ENCODE measurements at places on chromosomes 2 and 18.

DNA sequence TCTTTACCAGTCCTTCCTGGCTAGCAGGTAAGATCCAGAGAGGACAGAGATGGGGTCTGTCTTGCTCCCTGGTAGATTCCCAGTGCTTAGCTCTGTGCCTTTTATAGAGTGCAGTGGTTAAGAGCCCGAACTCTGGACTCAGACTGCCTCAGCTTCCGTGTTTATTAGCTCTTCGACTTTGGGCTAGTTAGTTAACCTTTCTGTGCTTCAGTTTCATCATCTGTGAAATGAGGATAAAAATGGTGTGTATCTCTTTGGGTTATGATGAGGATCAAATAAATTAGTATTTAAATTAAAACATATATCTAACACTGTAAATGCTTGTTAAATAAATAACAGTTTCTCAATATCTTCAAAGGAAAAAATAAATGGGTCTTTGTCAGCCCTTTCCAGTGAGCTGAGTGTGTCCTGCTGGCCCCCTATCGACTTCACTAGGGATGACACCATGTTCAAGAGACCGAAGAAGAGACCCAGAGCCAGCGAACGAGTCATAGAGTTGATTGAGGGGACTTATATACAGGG is 38.2 kb downstream of the CERS6 start:
- DNase-seq, result no peak

DNA sequence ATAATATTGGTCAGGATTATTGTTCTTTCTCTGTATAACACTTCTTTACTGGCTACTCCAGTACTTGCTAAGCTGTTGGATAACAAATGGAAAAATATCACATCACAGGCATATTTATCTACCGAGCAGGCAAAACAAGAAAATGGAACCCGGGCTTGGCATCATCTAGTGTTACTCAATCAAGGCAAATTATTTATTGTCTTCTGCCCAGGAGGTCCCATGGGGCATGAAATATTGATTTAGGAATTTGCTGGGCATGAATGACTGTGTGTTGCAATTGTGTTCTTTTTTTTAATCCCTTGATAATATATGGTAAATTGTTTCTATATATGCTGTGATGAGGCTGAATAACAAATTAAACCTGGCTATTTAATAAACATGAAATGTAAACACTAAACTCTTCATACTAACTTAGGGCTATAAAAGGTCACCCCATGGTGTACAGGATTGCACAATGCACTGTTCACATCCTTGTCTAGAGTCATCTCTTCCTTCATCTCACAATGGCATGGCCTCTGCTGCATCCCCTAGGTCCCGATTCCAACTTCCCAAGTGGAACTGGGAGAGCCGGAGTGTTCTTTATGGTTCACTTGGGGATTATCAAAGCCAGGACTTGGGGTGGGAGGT is 2.2 kb upstream of the PARD3B start:
- no peak for DNase-seq

DNA sequence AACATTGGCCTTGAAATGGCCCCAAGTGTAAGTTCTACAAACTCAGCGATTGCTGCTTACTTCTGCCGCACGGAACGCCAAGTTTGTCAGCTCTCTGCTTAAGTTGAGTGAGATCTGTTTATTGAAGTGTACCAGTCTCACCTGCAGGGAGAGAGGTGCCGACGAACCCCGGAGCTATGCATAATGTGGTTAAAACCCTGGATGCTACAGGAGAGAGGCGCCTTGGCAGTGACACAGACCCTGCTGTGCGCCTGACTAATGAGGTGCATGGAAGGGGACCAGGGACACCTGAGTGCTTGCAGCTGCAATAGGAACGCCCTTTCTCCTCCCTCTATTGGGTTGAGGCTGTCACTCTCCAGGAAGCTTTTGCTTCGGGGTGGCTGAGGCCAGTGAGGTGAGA is 979 bp downstream of the SLC9A2 start:
- no peak for DNase-seq

DNA sequence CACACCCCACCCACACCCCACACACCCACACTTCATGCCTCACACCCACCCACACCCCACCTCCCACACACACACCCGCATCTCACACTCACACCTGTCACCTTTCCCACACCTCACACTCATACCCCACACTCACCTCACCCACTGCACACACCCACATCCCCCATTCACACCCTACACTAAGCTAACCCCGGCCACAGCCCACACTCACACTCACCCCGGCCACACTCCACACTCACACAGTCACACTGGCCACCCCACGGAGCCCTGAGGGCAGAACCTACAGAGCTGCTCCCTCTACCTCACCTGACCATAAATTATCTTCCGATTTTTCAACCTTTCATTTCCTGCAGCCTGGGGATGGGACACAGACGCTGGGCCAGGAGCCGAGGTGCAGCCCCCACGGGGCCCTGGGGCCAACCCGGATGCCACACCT is 241.3 kb downstream of the HDAC4 start:
- no peak for DNase-seq

GRCh38 chr2:238081561-238081960 is 18.6 kb upstream of the ESPNL start:
- DNase-seq, result no peak

- no peak for DNase-seq
Measured at GRCh38 chr2:219658196-219658846, 30.9 kb downstream of the SLC4A3 start.

DNA sequence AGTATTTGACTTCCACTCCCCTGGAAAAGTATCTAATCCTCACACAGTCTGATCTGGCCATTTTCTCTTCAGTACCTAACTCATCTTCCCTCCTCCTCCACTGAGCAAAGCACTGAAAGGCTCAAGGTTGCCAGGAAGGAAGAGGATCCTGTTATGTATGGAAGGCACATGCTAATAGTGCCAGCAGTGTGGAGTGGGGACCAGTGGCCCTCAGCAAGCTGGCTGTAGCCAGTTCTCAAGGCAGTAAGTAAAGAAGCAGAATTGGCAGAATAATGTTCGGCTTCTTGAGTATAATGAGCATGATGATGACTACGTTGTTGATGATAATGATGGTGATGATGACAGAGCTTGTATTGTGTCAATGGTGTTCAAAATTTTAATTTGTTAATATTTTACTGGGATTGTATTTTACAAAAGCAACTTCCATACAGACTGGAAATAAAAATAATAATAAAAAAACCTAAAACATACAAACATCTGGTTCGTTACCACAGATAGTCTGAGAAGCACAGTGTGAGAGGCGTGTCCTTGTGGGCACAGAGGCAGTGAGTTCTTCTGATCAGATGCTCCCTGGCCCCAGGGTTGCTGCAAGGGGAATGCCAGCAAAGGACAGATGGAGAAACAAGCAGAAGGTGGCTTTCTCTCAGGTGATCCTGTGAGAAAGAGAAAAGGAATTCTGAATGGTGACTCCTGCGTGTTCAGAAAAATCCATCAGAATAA is 528.8 kb downstream of the CMPK2 start:
- DNase-seq, result no peak

GRCh38 chr2:201158111-201158929 is 24.6 kb upstream of the CASP10 start:
- DNase-seq, result no peak

DNA sequence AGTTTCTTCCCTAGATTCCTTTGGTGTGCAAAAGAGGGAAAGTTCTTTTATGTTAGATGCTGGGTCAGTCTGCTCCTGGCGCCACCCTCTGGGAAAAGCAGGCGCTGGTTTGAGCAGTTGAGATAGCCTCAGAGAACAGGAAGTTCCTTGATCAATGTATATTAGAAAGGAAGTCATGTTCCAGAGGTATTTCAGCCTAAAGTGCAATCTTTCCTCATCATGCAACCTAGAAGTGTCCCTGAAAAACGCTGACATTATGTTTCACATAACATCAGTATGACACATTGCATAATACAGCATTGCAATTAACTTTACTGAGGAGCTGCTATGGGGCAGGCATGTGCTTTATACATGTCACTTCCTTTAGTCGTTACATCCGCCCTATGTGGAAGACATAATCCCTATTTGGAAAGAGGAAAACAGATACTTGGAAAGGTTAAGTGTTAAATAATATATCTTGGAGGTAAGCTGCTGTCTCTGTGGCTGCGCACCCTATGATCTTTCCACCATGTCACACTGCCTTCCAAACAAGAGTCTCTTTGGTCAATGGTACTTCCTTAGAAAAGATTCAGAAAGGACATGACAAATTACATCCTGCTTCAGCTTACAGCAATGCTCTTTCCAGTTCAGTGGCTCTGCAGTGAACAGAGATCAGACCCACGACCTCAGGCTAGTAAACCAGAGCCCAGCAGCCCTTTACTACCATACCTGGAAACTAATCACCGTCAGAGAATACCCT is 369.7 kb downstream of the RAD51AP2 start:
- DNase-seq, result no peak

- DNase-seq, result no peak
Measured at GRCh38 chr2:207319316-207319715, 153.6 kb upstream of the KLF7 start.

- DNase-seq, result no peak
Measured at GRCh38 chr18:8107426-8107825, 501.8 kb upstream of the RAB12 start.

DNA sequence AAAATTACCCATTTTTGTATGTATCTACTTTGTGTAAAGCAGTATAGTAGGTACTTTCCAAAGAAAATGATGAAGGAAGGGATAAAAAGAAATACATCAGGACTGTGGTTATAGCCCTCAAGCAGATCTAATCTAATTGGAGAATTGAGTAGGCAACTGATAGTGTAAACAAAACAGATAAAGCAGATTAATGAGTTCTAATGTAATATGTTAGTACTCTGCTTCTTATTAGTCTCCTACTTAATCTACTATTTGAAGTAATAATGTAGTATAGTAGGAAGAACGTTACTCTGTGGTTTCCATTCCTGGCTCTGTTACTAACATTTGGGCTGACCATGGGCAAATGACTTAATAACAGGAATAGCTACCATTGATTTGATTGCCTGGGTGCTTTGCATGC is 250.7 kb downstream of the ARHGAP15 start:
- no peak for DNase-seq

- no peak for DNase-seq
Measured at GRCh38 chr2:46446871-46447568, 32.3 kb upstream of the TMEM247 start.

- no peak for DNase-seq
Measured at GRCh38 chr2:104501929-104502328, 352.0 kb upstream of the POU3F3 start.

DNA sequence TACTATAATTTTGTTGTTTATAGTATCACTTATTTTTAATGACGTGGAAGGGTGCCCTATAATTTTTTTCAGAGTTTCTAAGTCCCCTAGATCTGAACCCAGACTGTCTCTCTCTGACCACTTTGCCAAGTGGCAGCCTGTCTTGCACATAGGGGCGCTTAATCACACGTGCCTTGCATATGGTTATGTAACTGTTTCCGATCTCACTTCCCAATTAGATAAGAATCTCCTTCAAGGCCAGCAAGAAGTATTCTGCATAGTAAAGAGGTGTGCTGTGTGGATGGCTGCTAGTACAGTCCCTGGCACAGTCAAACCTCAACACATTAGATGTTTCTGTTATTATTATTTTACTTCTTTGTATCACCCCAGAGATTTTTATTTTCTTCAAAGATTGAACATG is 197.8 kb upstream of the SIX2 start:
- no peak for DNase-seq

- DNase-seq, result no peak
Measured at GRCh38 chr2:20196657-20197161, 28.2 kb downstream of the SDC1 start.

- DNase-seq, result no peak
Measured at GRCh38 chr18:69795791-69796190, 151.9 kb downstream of the CD226 start.

GRCh38 chr2:53104263-53104662 is 663.3 kb upstream of the CHAC2 start:
- DNase-seq, result no peak

- no peak for DNase-seq
Measured at GRCh38 chr18:50695431-50696176, 124.2 kb downstream of the MRO start.

GRCh38 chr2:84925336-84925723 is 19.9 kb downstream of the TMSB10 start:
- DNase-seq, result no peak

GRCh38 chr18:76505614-76506013 is 10.6 kb upstream of the ZNF516 start:
- DNase-seq, result no peak

- no peak for DNase-seq
Measured at GRCh38 chr2:67070826-67071225, 326.3 kb upstream of the ETAA1 start.

GRCh38 chr2:148301362-148301761 is 280.5 kb downstream of the MBD5 start:
- no peak for DNase-seq

DNA sequence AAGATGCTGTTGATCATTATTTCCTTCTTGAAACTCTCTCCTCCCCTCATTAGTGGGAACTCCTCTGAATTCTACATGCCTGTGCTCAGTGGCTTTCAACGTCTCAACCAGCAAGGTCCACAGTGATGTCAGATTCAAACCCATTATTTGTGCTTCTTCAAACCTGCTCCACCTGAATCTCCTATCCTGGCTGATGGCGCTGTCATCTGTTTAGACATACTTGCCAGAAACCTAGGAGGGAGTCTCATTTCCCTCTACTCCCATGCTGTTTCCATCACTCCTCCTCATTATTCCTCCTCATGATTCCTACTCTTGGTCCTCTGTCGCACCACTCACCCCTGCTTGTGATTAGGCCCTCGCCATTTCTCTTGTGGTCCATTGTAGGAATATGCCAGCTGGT is 2.9 kb upstream of the LPIN2 start:
- no peak for DNase-seq

DNA sequence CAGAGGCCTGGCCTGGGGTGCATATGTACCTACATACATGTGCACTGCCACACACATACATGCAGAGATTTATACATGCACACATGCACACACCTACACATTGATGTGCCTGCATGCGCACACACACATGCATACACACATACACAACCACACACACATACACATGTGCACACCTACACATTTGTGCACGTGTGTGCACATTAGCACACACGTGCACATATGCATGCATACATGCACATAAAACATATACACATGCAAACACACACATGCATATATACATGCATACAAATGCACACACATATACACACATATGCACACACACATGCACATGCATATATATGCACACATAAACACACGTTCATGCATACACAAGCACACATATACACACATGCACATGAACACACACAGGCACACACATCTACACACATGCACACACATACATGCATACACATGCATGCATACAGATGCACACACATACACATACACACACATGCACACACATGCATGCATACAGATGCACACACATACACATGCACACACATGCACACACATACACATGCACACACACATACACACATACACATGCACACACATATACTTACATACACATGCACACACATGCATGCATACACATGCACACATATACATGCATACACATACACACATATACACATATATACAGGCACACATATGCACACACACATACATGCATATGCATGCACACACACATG is 23.6 kb upstream of the OTOS start:
- no peak for DNase-seq

All from stimulated activated CD8-positive, alpha-beta memory T cell treated with anti-CD3 and anti-CD28 coated beads, Interleukin-7, amount 100 ng/mL, for 24 hours (primary cell).